CD4-positive, alpha-beta T cell treated with Interleukin-2 at 100 ng/mL for 4 hours (primary cell): ENCODE measurements at places on chromosomes 2 and 18.

DNA sequence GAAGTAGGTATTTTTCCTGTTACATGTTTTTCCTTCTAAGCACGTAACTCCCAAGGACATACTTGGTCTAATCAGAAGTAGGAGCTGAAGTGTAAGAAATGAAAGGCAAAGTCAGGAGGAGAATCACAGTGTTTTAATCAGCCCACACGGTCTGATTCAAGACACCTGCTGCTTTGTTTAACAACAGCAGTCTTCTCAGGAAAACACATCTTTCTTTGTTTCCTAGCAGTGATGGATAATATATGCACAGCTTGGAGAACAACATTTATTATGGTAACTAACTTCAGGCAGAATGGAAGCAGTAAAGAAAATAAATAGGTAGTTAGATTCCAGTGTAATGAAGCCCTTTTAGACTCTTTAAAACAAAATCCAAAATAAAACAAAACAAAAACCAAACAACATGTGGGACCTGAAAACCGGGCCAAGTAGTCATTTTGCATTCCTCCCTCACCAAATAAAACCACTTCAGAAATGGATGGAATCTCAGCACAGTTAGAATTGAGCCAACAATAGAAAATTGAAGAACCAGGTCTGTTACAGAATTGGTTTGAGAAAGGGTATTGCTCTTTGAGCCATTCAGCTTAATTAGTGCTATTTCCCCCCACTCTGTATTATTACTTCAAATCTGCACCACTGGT, 61.1 kb upstream of the UGP2 start:
- no peak for DNase-seq

DNA sequence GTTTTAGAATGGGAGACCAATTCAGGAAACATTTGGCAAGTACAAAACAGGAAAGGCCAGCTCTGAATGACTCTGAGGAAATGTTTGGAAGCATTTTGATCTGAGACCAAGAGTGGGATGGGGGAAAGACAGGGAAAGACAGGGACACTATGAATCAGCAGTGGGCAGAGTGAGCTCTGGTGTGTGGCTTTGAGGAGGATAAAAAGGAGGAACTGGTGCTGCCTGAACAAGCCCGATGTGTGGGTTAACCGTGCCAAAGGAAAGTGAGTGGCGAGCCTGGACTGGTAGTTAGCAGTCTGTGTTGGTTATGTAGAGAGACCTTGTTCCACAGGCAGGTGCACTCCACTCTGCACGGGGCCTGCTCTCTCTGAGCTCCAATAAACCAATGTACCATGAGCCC, 5.3 kb downstream of the MFSD6 start:
- no peak for DNase-seq

- no peak for DNase-seq
Observed at GRCh38 chr2:206212673-206213513, 53.2 kb downstream of the EEF1B2 start.

DNA sequence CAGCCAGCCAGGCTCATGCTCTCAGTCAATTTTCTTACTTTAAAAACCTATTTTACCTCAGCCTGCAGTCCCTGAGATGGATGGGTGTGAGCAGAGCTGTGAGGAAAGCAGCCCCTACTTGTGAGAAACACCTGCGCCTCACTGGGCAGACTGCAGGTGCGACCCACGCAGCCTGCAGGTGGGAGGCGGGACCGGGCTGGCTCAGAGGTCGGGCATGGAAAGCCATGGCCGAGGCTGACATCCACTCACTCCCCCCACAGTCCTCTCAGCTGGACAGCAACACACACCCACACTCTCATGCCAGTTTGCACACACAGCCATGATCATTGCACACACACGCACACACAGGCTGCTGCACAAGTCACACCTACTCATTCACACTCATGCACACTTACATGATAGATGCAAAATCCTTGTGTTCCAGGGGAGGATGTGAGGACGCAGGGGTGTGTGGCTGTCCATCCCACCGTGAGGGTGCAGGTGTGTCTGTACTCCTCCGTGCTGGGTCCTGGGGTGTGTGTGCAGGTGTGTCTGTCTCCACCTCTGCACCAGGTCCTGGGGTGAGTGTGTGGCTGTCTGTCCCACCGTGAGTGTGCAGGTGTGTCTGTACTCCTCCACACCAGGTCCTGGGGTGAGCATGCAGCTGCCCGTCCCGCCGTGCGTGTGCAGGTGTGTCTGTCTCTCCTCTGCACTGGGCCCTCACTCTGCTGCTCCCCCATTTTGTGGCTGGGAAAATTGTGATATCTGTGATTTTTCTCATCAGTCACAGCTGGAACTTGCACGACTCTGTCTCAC, 166.5 kb downstream of the RTP5 start:
- no peak for DNase-seq

GRCh38 chr18:23626451-23627279, 36.0 kb downstream of the ANKRD29 start:
- no peak for DNase-seq

DNA sequence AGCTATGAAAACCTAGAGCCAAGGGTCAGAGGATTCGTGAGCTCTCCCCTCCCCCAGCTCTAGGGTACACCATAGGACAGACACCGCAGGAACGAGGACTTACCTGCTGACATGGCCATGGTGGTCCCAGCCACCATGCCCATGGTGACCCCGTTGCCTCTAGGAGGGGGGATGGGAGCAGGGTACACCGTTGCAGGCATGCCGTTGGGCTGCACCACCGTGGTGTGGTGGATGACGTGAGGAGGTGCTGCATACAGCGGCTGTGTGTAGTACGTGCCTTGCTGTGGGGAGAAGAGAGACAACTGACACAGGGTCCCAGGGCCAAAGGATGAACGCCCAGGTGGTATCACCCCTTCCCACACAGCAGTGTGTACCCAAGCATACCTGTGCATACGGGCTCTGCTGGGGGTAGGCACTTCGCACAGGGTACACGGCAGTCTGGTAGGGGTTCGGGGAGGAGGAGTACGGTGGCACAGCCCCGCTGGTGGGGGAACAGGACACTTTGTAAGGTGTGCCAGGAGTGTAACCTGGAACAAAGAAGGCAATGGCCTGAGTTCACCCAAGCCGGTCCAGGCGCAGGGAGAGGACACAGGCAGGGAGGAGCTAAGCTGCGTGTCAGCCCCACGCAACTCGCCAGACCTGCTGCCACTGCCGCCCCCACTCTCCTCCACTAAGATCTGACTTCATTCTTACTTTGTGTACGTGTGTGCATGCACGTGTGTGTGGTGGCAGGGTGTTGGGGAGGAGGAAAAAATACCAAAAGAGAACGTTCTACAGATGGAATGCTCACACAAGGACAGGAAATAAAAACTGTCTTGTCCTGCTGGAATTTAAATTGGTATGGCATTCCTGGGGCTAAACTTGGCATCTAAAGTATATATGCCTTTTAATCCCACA, 37.8 kb downstream of the FAM168B start:
- DNase-seq = no peak
